Posterior cingulate gyrus (tissue), 11 donors: ENCODE measurements at places on chromosomes 13 and 19.
A peak's percentile ranks its signal among the peaks of the same experiment; 100 is the strongest.

DNA sequence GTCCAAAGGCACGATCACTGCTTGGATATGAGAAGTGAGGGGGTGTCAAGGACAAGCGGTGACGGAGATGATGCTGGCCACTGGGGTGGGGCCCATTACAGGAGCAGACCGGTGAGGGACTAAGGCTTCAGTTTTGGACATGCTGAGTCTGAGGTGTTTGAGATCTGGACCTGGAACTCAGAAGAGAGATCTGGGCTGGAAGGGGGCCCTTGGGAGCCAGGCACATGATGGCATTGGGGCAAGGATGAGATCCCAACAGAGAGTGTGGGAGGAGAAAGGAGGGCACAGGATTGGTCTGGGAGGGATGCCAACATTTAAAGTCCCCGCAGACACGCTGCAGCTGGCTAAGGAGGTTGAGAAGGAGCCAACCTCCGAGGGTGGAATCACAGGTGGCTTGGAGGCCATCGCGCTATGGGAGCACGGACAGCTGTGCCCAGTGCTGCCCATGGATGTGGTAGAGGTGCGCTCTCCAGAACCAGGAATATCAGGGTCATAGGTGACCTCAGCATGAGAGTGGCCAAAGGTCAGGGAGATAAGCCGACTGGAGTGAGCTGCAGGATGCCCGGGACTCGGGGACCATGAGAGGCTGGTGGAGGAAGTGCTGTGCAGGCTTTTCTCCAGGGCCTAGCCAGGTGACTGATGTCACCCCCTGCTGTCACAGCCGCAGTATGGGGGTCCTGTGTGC lies 21.8 kb downstream of the DHRS12 start:
- DNase-seq, result no peak

- no peak for DNase-seq
Observed at GRCh38 chr19:13817018-13817614, 21.9 kb downstream of the ZSWIM4 start.

GRCh38 chr13:33845572-33846302 lies 27.8 kb downstream of the RFC3 start:
- no peak for DNase-seq

DNA sequence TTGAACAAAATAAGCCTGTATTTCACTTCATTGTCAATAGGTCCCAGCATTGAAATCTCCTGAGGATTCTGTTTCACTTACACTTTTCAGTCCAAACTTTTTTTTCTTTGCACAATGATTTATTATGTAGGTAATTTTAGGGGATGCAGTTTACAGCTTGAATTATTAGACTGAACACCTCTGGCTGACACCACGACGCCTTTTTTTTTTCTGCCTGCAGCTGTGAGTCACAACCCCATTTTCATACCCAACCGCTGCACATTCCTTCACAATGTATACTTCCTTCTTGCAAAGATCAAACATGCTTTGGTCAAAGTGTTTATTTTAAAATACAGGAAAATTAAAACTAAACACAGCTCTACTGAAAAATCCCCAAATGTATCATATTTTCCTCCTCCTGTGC lies 11.4 kb downstream of the ZIC2 start:
- DNase-seq, result no peak

GRCh38 chr13:111353508-111353907 lies 33.1 kb downstream of the TEX29 start:
- no peak for DNase-seq

DNA sequence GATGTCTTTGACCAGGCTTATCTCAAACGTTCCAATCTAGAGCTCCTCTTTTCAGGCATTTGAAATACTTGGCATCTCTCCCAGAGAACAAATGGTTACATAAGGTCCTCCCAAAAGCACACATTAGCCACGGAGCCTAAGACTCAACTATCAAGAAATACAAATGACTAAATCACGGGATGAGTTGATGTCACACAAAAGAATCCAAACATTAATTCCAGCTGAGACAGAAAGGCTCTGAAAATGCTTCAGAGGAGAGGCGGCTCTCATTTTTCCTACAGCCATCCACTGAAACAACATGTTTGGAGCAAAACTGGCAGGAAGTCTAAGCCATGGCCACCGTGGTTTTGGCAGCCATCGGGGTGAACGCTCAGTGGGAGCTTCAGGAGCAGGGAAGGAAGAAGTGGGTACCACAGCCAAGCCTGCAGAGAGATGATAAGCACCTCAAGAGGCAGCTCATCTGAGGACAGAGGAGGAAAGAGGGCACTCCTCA lies 122.5 kb downstream of the STK24 start:
- DNase-seq, result no peak

DNA sequence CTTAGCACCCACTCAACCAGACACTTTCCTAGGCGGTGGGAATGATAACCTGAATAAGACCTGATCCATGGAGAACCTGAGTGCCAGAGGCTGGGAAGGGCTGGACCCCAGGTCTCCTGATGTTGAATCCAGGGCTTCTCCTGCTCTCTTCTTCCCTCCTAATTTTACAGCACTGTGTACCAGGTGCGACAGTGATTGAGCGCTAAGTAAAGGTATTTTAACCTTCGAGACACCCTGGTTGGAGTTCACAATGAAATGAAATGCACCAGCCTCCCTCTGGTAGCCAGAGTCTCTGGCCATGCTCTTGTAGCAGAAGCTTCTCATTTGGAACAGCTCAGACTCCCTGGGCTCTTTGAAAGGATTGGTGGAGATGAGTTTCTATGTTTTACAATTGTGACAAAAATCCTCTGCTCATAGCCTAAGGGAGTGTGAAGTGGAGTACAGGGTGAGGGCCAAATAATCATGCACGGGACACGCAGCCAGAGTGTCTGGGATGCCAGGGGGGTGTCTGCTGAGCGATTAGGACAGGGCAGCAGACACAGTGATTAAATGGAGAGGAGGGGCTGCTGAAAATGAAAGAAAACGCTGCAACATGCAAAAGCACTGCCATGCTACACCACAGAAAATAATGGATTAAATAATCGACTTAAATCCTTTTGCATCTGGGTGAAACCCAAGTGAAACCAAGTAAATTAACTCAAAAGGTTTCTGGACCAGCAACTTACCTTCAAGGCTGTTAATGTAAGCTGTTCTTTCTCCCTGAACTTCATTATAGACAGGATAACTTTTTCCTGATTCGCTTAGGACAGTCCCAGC lies 83.8 kb downstream of the FAM216B start:
- DNase-seq, result no peak

DNA sequence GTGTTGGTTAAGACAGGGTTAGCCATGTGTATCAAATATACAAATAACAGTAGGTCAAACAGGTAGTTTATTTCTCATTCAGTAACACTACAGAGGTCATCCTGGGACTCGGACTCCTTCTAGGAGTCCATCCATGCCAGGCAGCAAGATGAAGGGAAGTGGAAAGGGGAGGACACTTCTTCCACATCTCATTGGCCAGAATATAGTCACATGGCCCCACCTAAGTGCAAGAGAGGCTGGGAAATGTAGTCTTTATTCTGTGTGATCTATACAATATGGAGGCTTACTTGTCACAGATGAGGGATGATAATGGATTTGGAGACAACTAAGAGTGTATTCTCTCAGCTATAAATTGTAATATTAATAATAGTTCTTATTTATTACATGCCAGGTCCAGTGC lies 31.1 kb downstream of the RDH8 start:
- DNase-seq, result no peak

- DNase-seq, result peak; percentile 13
Observed at GRCh38 chr19:12665281-12665573, 1.3 kb downstream of the MAN2B1 start.

DNA sequence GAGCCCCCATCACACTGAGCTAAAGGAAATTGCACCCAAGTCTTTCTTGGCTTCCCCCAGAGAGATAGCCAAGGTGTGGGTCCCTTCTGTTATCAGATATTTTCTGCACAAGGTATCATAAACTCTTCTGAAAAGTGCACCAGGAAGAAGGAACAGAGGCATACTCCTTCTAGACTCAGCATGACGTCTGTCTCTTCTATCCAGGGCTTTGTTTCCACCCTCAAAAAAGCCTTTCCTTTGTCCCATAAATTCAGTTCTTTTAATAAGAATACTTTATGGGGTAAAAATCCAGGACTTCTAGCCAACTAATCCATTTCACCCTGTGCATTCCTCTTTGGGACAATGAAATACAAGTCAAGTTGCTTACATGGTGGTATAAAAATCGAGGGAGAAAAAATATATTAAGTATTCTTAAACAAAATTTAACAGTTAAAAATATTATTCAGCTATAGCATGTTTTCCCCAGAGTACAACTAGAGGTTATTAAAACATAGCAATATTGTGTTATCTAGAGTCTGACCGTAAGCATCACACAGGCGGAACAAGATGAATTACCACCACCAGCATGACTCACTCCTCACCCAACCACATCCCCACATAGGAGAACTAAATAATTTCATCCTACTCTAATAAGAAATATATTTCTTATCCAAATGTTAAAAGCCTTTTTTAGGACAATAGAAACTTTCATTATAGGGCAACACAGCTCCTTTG lies 79.9 kb upstream of the GPC6 start:
- no peak for DNase-seq

DNA sequence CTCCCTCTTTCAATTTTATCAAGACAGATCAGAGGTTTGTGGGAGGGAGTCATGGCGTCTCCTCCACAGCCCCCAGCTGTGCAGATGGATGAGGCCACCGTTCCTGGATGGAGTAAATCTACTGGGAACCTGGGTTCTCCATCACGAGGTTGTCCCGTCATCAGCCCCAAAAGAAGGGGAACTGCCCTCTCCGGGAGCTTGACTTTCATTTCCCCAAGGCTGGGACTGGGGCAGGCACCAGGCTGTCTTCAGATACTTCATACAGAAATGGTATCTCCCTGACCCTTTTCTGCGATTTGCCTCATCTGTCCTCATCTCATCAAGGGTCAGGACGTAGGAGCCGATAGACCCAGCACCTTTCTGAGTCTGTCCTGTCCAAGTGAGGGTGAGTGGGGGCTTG lies 9.8 kb downstream of the LILRB2 start:
- no peak for DNase-seq

DNA sequence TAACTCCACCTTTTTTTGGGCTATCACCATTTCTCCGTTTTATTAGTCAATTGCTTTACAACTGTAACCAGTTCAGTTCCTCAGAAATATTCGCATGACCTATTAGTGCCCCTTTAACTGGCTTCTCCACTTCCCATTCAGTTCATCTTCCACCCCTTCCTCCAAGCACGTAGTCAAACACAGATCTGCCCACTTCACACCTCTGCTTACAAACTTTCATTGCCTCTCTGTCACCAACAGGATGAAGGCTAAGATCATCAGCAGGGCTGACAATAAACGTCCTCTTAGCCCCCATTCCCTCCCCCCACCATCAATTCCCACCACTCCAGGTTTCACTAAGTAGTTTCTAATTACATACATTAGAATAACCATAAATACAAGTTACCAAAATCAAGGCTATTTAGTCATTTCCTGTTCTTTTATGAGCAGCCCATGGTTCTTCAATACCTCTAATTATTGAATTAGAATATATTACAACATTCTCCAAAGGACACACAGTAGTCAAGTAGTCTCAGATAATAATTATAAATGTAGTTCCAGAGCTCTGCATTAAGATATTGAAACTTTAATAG lies 95.7 kb downstream of the SPRY2 start:
- DNase-seq, result no peak

DNA sequence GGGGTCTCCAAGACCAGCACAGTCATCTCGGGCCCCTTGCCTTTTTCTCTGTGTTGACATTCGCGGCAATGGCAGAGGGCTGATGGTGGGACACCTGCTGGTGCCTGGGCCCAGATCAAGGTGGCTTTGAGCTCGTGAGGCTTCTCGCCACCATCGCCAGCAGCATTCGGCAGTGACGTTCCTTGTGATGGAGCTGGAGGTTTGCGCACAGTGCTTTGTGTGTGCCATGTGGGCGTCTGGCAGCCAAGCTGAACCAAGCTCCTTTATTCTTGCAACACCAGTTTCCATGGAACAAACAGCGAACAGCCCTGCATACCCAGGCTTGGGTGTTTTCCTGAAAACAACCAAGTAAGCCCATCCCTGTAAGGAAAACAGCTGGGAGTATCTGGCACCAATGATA lies 9.1 kb upstream of the TMEM255B start:
- DNase-seq, result peak; percentile 50

GRCh38 chr19:799076-799881 lies 2.0 kb downstream of the PTBP1 start:
- DNase-seq, result no peak

DNA sequence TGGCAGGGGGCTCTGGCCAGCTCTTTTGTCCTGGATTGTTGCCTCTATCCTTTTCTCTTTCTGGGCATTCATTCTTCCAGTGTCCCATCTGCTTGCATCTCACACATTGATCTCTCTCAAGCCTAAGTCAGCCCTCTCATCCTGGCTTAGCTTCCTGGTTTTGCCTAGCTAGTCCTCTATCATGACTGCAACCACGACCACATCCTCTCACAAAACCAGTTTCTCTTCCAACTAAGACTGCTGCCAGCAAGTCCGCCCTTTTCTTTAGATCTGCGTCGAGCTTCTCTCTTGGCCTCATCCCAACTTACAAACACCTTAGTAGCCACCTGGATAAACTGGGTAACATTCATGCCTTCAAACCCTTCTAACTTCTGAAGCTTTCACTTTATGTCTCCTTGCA lies 212.2 kb upstream of the HTR2A start:
- no peak for DNase-seq

- DNase-seq, result no peak
Observed at GRCh38 chr19:33300894-33301143, 1.5 kb downstream of the CEBPA start.

DNA sequence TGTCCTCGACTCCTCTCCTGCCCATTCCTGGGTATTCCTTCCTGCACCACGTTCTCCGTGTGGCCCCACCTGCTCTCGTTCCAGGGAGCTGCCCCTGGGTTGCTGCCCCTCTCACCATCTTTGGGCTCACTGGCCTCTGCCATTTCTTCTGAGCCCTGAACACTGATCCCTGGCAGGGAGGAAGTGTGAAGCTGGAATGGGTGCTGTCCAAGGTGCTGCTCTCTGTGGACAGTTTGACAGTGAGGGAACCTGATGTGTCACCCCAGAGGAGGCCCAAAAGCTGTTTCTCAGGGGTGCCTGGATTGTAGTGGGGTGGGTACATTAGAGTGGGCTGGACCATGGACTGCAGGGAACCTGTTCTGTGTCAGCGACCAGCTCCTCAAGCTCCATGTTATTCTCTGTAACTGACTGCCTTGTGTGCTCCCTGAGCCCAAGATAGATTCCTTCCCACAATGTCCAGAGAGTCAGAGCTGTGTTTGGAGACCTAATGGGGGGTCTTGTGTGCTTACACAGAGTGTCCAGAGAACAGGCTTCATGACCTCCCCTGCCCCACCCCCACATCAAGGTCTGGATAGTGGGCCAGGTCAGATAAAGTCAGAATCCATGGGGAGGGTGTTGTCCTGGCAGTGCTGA lies 7.2 kb upstream of the CEACAM8 start:
- DNase-seq, result no peak

- DNase-seq, result no peak
Observed at GRCh38 chr13:48977973-48978372, 2.3 kb downstream of the FNDC3A start.
